Stimulated activated CD8-positive, alpha-beta memory T cell treated with anti-CD3 and anti-CD28 coated beads, Interleukin-7, amount 100 ng/mL, for 24 hours (primary cell): ENCODE measurements at places on chromosomes 6 and 20.

DNA sequence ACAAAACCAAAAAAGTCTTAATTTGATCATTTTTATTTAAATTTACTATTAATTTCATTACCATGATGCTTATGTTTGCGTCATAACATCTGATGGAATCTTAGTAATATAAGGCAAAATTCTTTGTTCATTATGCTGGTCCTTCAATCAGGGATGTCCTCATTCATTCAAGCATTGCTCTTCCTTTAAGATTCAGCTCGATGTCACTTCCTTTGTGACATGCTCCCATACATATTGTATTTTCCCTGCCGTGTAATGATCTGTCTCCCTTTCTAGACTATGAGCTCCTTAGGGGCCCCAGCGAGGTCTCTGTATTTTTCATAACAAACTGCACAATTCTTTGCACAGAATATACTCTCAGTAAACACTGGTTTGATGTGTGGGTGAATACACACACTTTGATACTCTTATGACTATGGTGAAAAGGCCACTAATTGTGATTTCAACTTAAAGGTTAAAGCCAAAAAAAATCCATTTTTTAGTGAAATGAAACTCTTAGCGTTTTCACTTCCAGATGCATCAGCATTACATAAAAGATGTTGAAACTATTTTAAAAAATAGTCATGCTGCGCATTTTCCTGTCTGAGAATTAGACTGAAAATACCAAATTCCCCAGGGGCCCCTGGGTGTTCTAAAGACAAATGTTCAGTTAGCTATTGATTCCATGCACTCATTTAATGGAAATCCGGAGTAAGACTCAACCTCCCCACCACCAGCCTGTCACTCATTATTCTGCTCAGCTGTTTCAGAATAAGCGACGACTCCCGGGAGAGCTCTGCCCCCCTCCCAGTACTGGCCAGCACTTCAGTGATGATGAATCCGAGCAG, 169.7 kb downstream of the ATXN1 start:
- DNase-seq = no peak

DNA sequence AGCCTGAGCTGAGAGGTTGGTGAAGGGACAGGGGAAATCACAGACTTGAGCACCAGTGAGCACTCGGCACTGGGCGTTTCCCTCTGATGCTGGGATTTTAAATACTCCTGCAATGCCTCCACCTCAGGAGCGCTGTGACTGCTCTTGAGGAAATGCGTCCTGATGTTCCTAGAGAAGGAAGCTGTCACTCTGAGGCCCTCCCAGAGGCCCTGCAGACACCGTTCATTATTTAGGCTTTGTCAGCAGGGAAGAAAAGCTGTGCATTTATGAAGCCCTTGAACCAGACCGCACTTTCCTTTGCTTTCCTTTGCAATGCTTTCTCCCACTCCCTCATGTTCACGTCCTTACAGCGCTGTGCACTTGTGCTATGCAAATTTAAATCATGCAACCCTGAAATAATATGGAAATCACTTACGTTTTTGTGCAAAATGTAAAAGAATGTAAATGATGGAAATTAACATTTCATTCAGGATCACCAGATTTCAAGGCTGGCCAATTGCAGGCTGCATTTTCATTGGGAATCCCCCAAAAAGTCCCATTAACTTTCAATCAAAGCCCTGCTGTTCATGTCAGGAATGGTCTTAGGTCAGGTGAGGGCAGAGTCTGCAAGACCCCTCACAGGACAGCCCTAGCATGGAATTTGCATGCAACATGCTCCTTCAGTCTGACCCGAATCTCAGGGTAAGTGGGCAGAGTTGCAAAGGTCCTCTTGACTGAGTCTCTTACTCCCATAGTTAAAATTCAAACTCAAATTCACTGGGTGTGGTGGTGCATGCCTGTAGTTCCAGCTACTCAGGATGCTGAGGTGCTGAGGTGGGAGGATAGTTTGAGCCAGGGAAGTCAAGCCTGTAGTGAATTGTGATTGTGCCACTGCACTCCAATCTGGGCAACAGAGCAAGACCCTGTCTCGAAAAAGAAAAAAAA, 45.8 kb upstream of the SYNDIG1 start:
- DNase-seq = no peak

DNA sequence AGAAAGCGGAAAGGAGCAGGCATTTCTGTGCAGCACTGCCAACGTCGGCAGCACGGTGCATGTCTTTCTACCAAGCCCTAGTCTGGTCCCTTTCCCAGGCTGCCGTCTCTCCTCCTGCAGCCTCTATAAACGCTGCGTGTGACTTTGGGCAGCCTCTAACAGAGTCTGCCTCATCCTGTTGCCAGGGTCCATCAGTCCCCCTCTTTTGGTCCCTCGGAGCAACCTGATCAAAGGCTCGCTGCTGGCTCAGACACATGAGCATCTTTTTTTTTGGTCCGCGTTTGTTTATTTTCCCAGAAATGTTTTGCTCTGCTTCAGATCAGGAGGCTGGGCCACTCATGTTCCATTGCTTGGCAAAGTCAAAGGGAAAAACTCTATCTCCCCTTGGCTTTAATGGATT, 166.8 kb upstream of the CST7 start:
- no peak for DNase-seq

DNA sequence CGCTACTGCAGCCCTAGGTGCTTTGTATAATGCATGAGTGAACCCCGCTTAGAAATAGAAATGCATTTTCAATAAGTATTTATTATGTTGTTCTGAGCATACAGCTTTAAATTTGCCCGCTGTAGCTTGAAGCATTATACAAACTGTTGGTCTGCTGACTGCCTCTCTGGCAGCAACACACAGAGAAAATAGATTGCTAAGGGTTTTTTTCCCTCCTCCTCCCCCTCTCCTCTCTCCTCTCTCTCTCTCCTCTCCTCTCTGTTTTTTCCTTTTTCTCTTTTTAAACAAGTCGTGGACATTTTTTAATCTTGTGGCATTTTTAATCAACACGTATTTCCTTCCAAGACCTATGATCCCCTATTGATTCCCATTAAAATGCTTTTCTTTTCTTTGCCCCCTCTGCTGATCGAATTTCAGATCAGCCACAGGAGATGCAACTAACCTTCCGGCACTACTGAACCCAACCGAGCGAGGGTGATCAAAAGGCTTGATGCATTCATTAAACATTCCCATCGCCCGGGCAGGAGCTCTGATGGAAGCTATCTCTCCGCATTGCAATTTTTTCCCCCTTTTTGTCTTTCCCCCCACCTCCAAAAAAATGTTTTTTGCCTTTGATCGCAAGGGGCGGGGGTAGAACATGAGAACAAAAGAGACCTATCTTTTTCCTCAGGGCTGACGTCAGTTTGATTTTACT, 90.7 kb upstream of the ARID1B start:
- no peak for DNase-seq

GRCh38 chr20:36491901-36492617, 49.3 kb upstream of the MYL9 start:
- DNase-seq = no peak

- DNase-seq = no peak
These were observed 39.7 kb downstream of the KIF16B start for GRCh38 chr20:16533502-16533901.

DNA sequence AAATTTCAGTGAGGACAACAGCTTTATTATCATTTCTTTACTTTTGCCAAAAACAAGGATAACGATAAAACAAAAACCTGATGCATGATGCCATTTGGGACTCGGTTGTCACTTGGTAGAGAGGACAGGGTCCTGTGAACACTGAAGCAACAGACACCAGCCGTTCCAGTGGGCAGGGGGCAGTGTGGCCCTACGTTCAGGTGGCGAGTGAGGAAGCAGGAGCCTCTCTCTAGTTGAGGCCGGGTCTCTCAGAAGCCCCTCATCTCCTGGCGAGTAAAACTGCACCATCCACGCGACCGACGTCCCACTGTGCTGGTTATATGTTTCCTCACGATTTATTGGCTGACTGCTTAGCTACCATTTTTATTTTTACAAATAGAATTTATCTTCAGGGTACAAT, 231.6 kb downstream of the THBS2 start:
- DNase-seq = no peak
